ELR (cell line): ENCODE measurements at places on chromosomes 7 and 10.

GRCh38 chr10:124741281-124741921 is 2.8 kb downstream of the FAM53B start:
- DNase-seq, result peak; percentile 84

GRCh38 chr7:155829796-155830470 is 17.7 kb upstream of the SHH start:
- no peak for DNase-seq

DNA sequence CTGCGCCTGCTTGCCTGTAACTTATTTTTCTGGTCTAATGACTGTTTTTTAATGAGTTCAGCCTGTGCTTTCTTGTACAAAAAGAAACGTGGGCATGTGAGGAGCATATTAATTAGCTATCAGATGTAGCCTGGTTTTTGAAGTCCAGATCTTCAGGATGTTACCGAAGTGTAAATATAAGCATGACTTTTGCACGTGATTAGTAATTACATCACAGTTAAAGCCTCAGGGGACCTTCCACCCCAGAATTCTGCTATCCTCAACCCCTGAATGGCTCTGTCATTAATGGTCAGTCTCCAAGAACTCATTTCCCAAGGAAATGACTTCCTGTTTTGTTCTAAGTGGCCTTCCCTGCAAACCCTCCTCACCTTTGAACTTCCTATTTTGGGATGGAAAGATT is 2.1 kb upstream of the PRXL2A start:
- DNase-seq, result no peak

- no peak for DNase-seq
Observed at GRCh38 chr10:120805014-120805812, 45.9 kb upstream of the WDR11 start.

DNA sequence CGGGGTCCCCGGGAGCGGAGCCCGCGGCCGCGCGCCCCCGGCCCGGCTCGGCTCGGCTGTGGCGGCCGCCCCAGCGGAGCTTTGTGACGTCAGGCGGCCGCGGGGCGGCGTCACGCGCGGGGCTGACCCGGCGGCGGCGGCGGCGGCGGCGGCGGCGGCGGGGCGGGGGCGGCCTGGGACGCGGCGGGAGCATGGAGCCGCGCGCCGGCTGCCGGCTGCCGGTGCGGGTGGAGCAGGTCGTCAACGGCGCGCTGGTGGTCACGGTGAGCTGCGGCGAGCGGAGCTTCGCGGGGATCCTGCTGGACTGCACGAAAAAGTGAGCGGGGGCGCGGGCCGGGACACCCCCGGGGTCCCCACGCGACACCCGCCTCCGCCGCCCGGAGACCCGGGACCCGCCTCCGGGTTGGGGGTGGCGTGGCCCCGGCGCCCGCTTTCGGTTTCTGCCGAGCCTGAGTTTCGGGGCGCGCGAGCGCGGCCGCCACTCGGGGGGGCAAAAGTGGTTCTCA is at the start of gene PWWP2B:
Gene PWWP2B, plus strand, starts transcription at position 165 of the 506 bp plus-strand sequence. Its CDS starts 27 bp downstream, at position 192.
- DNase-seq, result peak; percentile 41

- DNase-seq, result no peak
Observed at GRCh38 chr10:84184517-84184916, 9.8 kb upstream of the CDHR1 start.

DNA sequence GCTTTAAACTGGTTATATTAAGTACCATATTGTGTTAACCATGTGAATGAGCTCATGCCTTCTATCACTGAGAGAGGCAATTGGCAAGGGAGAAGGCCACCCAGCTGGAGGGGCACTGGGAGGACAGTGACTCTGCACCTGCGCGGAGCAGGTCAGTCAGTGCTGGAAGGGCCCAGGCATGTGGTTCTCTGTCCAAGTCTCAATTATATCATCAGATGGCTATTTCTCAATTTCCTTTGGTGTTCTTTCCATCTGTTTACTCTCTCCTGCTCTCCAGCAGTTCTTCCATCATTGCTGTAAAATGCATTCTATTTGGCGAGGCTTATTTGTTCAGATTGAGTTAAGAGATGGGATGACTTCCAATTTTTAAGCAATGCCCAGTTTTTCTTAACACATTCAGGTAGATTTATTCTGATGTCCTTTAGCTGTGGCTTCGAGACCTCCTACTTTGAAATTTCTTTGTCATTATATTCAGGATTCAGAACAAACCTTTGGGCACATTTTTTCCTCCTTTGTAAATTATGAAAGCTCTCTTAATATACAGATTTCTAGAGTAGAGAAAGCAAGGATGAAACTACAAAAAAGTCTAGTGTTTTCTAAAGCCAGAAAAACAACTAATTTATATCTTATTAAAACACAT is 159.3 kb downstream of the BMPER start:
- no peak for DNase-seq

- DNase-seq, result no peak
Observed at GRCh38 chr10:44457259-44457658, 72.4 kb upstream of the CXCL12 start.

DNA sequence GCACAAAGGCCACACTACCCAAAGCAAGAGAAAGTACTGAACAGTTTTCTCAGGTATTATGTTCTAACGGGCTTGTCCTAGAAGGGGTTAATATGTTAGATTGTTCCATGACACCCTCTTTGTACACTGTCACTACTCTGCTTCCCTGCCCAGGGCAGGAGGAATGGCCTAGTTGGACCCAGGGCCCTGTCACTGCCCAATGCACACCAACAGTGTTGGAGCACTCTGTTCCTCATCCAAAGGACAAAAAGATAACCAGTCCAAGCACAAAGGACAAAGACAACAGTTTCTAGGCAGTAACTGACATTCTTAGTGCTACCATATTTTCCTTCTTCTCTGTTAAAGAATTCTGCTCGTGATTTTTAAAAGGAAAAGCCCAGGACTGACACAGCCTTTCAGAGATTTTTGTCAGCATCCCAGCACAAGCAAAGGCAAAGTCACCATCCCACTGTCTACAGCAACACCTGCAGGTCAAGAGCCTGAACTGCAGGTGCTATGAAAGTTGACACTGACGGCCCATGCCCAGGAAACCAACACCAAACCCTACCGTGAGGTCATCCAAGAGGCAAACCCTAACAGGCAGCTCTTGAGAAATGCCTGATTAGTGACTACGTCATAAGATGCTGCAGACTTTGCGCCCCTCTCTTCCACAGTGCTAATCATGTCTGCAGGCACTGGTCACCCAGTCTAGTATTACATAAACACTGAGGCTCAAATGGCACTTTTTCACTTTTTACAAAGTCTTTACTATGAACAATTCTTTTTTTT is 13.2 kb downstream of the NUDCD3 start:
- peak; percentile 91 for DNase-seq

- no peak for DNase-seq
Observed at GRCh38 chr10:70515035-70515667, 36.6 kb downstream of the PALD1 start.

DNA sequence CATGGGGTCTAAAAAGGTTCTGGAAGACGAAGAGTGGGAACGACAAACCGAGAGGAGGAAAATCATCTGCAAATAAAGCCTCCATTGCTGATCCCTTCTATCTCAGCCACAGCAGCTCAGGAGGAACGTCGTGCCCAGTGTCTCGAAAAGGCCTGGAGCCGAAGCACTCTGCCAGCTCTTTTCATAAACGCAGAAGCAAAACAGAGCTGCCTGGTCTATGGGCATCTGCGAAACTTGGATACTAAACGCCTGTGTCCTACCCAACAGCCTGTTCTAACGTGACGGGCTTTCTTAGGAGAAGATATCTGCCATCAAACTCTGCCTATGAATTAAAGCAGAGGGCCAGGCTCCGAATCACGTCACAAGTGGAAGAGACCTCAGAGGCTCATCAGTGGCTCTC is 68.7 kb downstream of the GNA12 start:
- DNase-seq, result no peak

DNA sequence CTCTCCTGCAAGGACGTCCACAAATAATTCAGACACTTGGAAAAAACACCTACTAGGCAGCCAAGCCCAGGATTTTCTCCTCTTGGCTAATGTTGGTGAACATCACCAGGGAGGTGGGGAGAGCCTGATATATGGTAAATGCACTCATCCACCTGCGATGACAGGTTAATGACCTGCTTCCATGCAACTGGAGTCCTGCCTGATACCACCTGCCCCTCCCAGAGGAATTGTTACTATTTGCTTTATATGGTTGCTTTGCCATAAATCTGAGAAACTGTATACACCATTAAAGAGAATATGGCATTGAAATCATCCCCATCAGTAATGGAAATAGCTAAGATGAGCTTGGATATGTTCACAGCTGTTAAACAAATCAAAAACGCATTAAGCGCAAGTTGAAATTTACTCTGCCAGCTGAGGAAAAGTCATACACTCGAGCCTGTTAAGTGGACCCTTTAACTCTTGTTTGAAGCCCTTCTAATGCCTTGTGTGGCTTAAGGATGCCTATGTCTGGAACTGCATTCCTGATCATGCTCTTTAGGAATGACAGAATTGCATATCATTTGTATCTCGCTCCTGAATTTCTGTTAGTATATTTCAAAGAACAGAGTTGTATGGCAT is 208.3 kb downstream of the PRPF18 start:
- no peak for DNase-seq

DNA sequence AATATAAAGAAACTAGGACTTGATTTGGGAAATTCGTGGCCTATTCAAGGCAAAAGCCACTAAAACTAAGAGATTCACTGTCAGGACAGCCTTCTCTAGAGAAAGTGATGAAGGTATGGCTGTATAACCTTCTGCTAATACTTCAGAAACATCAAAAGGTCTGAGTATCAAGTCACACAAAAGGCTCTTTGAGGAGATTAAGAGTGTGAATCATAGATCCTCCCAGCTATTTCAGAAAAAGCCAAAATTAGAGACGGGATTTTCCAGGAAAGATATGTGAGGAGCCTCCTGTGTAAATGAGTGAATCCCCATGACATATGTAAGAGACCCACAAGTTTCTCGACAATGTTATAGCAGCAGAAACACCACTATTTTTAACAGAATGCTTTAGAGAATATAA is 56.2 kb downstream of the UBE3C start:
- no peak for DNase-seq

- no peak for DNase-seq
Observed at GRCh38 chr7:3064067-3064466, 20.4 kb upstream of the CARD11 start.

DNA sequence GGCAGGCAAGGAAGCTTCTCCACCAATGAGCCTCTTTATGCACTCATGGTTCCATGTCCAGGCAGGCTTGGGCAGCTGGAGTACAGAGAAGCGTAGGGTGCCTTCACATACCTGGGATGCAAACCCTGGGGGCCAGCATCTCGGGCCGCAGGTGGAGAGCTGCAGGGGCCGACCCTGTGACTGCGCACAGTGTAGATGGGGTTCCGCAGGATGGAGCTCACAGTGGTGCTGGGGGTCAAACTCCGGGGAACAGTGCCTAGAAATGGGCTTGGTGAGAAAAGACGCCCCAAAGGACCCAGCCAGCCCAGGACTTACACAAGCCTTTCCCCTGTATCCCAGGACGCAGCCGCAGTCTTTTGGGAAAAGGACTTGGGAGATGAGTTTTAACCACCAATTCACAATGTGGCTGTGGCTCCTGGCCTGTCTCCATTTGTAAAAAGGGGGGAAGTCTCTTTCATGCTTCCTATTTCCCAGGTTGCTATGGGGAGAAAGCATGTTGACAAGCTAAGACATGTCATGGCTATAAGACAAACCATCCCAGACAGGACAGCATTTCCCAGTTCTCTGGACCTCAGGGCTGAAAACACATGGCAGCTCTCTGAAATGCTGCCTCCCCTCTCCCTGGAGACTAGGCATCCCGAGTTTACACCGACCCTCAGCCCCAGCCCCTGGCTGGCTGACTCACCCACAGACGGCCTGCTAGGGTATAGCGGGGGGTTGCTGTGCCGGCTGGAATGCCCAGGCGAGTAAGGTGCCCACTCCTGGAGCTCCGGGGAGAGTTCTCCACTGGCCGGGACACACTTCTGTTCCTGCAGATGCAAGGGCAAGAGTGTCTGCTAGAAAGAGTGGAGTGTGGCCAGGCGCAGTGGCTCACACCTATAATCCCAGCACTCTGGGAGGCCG is 107.1 kb downstream of the DLG5 start:
- no peak for DNase-seq

DNA sequence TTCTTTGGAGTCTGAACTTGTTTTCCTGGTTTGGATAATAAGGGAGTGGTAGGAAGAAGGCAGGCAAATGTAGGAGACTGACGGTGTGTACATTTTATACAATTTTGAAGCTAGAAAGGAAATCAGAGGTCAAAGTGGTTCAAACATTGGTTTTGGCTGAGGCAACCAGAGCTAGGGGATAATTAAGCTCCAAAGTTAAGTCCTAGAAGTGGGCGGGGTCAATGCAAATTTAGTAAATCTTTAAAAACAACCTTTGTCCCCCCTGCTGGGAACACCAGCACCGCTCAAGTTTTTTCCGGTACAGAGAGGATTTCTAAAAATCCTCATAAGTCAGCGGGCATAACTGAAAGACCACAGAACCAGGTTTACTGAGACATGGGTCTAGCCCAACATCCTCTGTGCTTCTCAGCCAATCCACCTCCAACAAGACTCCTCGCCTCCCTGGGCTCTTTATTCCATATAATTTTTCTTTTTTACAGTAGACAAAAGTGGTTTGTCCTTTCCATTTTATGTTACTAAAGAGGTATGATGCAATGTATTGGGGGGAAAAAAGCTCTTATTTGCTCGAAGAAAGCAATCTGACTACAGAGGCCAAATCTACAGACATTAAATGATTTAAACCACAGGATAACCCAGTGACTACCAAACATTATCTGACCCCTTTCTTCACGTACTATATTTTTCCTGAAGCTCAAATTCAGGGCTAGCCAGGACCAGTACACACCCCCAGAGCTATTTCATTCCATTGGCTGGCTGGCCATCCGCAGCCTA is 1.6 kb downstream of the GLUD1 start:
- DNase-seq, result peak; percentile 51

- DNase-seq, result no peak
Observed at GRCh38 chr10:112775381-112775780, 174.7 kb upstream of the TCF7L2 start.

DNA sequence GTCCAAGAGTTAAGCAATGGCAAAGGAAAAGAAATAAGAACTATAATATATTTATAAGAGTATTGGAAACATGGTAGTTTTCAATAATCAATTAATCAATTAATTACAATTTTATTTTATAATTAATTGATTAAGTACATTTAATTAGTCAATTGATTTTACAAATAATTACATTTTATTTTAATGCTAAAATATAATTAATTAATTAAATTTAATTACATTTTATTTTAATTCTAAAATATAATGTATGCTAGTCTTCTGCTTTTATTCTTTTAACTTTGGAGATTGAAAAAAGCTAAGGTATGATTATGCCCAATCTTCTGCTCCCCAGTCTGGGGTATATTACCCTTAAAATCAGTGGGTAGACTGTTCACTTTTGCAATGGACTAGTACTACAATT is 686.8 kb upstream of the LRRTM3 start:
- DNase-seq, result no peak

GRCh38 chr10:65566906-65567305 is 1358.9 kb upstream of the LRRTM3 start:
- no peak for DNase-seq

- no peak for DNase-seq
Observed at GRCh38 chr7:151139791-151140190, 27.7 kb downstream of the GBX1 start.

DNA sequence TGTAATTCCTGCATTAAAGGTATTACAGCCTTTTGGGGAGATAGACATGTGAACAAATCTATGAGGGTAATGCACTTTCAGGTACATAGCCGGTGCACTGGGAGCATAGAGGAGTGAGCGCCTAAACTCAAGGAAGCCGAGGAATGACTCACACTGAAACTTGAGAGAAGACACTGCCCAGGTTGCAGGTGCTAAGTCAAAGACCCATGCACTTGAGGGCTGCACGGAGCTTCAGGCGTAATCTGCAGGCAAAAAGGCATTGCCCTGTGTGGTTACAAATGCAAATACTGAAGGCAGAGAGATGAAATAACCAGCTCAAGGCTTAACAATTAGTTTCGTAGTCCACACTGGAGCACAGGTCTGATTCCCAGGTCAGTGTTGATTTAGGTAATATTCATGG is 51.0 kb upstream of the OSBPL3 start:
- DNase-seq, result no peak
